Fibroblast of skin of right quadriceps (primary cell): ENCODE measurements at places on chromosomes 3 and 15.

- no peak for DNase-seq
These were observed 24.1 kb downstream of the GABPB1 start for GRCh38 chr15:50330921-50331320.

DNA sequence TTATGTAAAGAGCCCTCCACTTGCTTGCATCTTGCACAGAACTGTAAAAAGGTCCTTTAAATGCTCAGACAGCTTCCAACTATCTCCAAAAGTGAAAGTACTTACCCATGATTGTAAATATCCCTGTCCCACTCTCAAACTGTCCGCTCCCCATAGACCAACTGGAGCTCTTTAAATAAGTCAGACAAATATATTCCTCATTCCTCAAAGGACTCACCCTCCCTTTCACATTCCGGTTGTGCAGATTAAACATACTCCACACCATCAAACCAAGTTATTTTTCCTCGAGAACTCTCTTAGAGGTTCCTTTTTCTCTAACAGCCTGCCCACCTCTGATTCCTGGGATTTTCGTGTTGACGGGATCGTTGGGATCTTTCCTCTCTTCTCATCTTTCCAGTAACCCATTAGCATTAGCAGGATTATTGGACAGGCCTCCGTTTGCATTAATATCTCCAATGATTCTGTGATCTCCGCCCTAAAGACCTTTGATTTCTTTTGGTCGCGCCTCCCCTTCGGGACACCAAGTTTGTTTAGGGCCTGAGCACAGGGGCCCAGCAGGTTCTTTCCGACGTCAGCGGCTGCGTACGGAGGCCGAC, 763 bp downstream of the GOLGB1 start:
- peak; percentile 8 for DNase-seq

DNA sequence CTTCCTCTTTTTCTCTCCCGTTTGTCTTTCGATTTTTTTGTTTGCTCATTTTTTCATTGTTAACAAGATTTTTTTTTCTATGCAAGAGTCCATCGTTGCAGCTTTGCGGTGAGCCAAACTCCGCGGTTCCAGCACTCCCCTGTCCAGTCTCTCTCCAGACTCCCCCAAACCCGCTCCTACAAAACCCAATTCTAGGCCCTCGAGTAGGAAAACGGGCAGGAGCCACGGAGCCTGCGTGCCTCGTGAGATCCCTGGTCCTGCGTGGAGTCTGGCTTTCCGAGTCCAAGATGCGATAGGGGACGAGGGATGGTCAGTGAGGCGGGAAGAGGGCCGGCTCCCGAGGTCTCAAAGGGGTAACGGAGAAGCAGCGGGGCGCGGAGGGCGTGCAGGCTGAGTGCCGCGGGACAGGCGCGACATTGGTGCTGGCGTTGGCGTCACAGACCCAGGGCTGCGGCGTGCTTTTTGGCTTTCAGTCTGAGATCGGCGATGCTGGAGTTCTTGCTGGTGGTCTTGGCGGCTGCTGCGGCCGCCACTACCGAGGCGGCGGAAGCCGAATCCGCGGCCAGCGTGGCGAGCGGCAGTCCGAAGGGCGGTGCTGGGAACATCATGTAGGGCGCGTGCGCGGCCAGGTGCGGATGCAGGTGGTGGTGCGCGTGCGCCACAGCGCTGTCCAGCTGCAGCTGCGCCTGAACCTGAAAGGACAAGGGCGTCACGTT, 8.5 kb downstream of the SHOX2 start:
- DNase-seq = no peak

GRCh38 chr15:62856466-62857246, 185.9 kb upstream of the TPM1 start:
- DNase-seq = no peak

DNA sequence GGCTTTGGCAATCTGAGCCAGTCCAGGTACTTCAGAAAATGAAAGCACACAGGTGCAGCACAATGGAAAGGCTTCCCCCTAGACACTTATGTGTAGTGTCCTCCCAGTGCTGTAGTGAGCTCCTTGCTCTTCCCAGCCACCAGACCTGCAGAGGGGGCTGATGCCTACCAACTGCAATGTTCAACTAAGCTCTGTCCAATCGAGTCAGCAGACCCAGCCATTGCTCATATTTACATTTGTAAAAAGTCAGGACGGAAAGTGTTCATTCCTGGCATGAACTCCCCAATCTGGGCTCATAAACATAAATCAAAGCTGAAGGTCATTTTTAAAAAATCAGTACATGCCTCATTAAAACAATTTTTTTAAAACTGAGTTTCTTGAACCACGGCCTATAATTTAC, 73.0 kb downstream of the FOXP1 start:
- peak; percentile 75 for DNase-seq

- no peak for DNase-seq
These were observed 38.8 kb upstream of the ADAMTS9 start for GRCh38 chr3:64726414-64727090.

DNA sequence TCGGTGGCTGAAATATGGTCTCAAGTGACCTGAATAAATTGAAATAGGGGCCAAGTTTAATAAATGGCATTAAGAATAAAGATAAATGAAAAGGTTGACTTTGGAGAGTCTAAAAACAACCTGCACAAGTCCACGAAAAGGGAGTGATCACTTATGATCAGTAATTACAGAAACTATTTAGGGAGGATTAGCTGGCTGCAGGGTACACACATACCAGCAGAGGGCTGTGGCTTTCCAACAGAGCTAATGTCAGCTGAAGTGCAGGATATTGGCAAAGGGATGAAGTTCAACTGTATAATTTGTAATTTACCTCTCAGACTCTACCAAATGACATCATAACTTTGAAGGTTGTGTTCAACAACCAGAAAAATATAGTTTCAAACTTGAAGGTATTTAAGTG, 86.8 kb downstream of the SYNPR start:
- DNase-seq = no peak

DNA sequence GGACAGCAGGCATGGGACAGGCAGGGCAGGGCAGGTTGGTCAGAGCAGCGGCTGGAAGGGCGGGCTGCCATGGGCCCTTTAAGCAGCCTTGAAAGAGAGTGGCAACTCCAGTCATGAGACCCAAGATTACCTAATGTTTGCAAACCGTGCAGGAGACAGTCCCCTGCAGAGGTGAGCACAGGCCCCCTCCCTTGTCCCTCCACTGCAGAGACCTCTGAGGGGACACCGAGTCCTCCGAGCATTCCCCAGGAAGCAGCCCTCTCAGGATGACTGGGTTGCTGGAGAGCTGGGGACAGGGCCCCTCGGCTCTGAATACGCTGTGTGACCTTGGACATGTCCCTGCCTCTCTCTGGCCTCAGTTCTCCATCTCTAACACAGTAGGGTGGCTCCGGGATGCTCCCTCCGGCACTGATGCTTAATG, 81.4 kb downstream of the IQSEC1 start:
- DNase-seq = no peak

- no peak for DNase-seq
These were observed 15.6 kb downstream of the MTHFS start for GRCh38 chr15:79881254-79881653.

DNA sequence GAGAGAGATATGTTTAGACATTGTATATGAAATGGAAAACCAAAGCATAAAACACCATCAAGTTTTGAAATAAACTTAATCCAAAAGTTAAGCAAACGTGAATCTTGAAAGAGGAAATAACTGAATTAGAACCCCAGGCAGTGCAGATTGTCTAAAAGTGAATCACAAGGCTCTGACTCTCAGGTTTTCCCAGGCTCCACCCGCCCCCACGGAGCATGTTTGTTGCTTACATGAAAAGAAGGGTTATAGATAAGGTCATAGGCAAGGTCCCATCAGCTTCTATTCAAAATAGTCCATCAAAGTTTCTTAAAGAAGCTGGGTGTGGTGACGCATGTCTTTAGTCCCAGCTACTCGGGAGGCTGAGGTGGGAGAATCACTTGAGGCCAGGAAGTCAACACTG, 29.0 kb upstream of the SLMAP start:
- no peak for DNase-seq

DNA sequence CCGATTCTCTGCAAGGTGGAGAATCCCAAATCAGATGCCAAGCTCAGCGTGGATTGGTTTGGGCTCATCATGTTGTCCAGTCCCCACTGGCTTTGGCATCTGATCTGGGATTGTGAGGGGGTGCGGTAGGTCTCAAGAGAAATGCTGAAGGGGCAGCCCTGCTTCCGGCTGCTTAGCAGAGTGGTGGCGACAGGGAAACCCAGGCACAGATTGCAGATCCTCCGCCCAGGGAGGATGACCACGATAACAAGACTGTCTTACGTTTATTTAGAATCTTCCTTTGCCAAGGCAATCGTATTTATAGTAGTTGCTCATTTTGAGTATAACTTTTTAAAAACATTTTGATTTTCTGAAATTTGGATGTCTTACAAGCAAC, 61.1 kb downstream of the SLC12A8 start:
- DNase-seq = no peak

DNA sequence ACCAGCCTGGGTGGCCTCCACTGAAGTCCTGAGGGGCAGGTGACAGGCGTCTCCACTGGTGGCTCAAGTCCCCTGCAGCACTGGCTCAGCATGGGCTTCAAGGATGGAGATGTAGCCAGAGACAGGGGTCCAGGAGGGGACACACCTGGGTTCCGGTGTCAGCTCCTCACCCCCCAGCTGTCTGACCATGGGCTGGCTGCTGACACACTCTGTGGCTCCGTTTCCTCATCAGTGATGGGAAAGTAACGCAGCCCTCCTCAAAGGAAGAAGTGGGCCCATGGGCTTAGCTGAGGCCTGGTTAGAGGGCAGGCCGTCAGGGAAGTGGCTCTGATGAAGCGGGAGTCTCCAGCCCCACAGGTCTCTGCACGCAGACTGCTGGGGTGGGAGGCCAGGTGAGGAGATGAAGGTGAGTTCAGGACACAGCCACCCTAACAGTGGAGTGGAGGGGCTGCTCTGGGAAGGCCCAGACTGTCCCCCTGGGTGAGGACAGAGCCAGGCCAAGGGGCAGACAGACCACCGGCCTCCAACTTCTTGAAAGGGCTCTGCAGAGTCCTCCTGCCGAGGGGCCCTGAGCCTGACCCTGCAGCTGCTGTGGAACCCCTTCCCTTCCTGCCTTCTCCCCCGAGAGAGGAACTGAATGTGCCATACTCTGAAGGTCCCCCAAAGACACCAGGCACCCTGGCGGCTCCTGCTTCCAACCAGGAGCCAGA, 24.0 kb downstream of the PSTPIP1 start:
- DNase-seq = no peak

- no peak for DNase-seq
These were observed 164.2 kb downstream of the ABHD5 start for GRCh38 chr3:43854916-43855315.

DNA sequence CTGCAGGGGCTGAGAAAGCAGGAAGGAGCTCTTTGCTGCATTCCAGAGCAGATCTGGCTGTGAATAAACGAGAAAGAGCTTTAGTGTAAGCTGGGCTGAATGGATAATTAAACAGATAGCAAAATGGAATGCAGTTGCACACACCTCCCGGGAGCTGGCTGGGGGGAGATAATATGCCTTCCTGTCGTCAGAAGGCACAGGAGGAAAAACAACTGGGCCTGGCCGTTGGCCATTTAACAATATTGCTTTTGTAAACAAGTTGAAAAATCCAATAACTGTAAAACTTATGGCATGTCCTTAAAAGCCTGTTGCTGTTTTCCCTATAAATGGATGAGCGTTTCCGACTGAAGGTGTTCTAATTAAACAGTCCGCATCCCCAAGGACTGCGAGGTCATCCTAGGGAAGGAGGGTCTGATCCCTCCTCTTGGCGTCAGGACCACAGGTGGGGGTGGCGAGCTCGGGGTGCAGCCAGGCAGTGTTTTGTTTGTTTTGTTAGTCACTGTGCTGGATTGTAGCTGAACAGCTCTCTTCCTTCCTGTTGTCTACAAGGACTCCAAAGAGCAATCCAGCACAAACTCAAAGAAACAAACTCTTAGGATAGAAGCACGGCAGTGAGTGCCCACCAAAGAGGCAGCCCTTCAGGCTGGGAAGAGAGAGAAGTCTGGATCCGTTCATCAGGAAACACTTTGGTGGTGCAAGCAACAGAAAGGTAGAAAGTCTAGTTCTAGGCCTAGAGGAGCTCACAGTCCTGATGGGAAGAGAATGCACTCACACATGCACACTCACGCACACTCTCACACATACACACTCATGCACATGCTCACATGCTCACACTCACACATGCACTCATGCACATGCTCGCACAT, 133.4 kb upstream of the SMAD3 start:
- peak; percentile 68 for DNase-seq

DNA sequence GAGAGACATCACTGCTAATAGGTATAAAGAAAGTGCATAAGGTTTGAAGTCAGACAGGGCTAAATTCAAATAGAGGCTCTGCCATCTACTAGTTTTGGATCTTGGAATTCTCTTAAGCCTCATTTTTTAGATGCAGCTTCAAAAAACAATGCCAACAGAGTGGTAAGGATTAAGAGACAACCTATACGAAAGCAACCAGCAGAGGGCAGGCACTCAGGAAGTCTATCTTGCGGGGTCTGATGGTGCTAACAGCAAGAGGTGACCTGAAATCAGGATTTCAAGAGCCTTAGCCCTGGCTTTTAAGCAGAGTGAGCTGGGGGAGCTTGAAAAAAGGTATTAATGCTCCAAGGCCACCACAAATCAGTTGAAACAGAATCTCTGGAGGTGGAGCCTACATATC, 40.7 kb downstream of the LDHAL6B start:
- peak; percentile 68 for DNase-seq

DNA sequence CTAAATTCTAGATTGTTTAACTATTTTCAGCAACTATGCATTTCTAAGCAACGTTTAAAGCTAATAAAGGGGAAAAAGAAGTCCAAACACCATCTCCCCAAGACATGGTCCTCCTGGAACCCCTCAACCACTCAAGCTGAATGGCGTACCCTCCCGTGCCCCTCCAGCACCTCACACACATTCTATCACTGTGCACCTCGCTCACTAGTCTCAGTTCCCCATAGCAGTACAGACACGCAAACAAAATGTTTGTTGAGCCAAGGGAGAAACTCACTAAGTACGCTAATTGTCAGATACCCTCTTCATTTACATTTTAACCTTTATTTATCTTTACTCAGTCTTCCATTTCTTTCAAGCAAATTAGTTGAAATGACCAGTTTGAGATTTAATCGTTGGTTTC, 48.8 kb downstream of the ACAP2 start:
- no peak for DNase-seq

DNA sequence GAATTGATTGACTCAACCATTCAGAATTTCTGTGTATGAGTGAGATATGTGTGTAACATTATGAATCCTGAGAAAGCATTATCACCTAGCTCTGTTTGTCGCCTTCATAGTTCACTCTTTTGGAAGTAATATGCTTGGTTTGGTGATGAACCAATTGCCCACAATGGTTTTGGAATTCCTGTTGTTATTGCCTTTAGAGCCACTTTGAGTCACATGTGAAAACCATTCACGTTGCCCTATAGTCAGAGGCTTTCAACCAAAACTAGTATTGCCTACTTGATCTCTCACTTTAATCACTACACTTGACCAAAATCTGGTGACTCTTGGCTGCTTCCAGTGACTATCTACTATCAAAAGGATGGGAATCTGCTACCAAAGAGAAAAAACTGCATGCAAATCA, 78.2 kb upstream of the FLNB start:
- no peak for DNase-seq

GRCh38 chr15:48972750-48973503, 9.2 kb upstream of the SHC4 start:
- no peak for DNase-seq

GRCh38 chr3:118101891-118102290, 932.8 kb downstream of the IGSF11 start:
- no peak for DNase-seq

- DNase-seq = no peak
These were observed 33.0 kb downstream of the HES1 start for GRCh38 chr3:194168994-194169393.

GRCh38 chr3:107976202-107976800, 114.5 kb downstream of the CD47 start:
- DNase-seq = no peak
